Right hindlimb (tissue), 1 donor: ENCODE measurements at places on chromosomes 3 and 15.

DNA sequence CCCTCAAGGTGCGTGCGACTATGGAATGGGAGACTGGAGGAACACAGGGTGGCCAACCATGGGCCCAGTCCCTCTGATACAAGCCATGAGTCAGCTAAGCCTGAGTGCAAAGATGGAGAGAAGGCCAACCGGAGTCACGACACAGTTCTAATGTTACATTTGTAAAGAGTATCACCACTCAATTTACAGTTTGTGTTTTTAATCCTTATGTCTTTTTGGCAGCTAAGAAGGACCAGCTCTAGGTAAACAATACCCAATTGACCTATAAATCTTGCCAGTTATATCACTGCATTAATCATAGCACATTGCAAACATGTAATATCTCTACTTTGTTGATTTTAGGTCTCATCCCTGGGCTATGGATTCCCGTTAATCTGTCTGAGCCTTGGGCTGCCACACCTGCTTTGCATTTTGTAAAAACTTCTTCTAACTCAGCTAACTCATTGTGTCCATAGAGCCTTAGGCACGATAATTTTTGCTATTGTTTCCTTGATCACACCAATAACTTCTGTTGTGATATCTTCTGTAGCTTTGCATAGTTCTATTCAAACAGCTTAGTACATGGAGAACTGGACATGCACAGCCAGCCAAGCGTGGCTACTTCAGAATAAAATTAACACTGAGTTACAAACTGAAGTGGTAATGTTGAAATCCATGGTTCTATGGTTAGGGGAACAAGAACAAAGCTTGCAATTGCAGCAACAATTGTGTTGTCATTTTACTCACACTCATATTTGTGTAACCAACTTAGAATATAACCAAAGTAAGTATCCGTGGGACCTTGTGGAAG is 50.3 kb downstream of the LSM3 start:
- no peak for DNase-seq

- no peak for DNase-seq
Observed at GRCh38 chr15:92009162-92009561, 155.7 kb downstream of the SLCO3A1 start.

GRCh38 chr15:101810456-101810855 is 1.5 kb upstream of the OR4F15 start:
- no peak for DNase-seq

DNA sequence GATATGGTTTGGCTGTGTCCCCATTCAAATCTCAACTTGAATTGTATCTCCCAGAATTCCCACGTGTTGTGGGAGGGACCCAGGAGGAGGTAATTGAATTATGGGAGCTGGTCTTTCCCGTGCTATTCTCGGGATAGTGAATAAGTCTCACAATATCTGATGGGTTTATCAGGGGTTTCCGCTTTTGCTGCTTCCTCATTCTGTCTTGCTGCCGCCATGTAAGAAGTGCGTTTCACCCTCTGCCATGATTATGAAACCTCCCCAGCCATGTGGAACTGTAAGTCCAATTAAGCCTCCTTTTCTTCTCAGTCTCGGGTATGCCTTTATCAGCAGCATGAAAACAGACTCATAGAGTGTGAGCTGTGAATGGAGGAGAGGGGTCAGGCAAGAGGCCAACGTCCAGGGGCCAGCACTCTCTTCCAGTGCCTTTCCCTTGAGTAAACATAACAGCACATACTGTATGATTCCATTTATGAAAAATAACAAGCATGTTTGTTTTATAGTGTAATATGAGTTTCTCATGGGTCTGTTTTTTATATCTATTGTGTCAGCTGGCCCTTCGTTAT is 16.3 kb upstream of the LCTL start:
- no peak for DNase-seq

- no peak for DNase-seq
Observed at GRCh38 chr3:23800731-23801130, 5.0 kb upstream of the UBE2E1 start.

- DNase-seq, result no peak
Observed at GRCh38 chr15:48845123-48845522, 32.8 kb upstream of the EID1 start.
